Central memory CD4-positive, alpha-beta T cell (primary cell): ENCODE measurements at places on chromosomes 7 and 10.

DNA sequence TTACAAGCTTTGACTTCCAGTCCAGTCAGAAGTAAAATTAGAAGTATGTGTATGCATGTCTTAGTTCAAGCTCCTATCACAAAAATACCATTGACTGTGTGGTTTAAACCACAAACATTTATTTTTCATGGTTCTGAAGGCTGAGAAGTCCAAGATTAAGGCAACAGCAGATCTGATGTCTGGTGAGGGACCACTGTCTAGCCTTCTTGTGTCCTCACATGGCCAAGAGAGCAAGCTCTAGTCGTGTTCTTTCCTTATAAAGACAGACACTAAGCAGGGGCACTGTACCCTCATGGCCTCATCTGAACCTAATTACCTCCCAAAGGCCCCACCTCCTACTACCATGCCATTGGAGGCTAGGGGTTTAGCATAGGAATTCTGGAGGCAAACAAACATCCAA is 41.3 kb upstream of the ARL4A start:
- DNase-seq, result no peak

- DNase-seq, result no peak
Measured at GRCh38 chr7:48426331-48426965, 255.2 kb downstream of the ABCA13 start.

DNA sequence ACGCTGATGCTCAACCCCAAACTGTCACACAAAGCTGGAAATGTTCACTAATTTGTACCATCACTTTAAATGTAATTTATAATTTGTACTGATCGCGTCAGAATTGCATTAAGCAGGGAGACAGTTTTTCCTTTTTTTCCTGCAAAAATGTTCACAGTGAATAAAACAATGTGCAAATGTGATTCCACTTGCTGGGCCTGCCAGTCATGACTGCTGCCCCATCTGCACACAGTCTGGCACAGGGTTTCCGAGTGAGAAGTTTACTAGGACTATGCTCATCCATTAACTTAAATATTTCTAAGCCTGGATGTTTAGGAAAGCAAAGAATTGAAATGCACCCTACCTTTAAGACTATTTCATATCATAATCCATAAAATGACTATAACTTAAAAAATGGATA is 99.6 kb downstream of the SORBS1 start:
- DNase-seq, result no peak

GRCh38 chr10:2469802-2470201 is 597.5 kb upstream of the PFKP start:
- no peak for DNase-seq

DNA sequence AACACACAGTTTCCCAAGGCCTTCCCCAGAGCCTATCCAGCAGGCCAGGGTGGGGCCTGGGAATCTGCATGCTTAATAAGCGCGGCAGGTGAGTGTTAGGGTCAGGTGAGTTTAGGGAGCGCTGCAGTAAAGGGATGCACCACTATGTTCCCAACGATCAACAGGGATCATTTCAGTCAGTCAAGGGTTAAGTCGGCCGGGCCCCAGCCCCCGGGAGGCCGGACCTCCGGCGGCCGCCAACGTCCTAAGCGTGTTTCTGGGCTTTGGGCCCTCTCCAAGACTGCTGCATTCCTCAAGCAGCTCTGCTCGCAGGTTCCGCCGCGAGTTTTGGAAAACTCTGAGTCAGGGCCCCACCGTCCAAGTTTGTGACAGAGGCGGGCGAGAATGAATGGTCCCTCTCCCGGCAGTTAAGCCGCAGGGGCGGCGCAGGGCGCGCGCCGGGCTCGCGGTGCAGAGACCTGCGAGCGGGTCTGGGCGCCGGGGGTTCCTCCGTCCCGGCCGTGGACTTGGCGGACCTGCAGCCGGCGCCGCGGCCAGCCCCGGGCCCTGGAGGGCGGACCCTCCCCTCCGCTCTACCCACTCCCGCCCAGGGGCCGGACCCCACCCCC is 81.6 kb downstream of the ARHGAP22 start:
- no peak for DNase-seq

DNA sequence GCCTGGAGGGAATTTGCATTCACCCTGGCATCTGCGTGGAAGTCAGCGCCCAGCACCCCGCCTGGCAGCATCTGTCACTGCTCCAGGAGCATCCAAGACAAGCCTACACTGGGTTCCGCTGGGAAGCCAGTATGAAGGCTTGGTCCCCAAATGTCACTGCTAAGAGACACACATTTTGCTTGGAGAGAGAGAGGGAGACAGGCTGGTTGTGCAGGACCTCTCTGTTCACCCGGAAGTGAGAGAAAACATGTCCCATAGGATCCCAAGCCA is 119.5 kb downstream of the SEC23IP start:
- no peak for DNase-seq

DNA sequence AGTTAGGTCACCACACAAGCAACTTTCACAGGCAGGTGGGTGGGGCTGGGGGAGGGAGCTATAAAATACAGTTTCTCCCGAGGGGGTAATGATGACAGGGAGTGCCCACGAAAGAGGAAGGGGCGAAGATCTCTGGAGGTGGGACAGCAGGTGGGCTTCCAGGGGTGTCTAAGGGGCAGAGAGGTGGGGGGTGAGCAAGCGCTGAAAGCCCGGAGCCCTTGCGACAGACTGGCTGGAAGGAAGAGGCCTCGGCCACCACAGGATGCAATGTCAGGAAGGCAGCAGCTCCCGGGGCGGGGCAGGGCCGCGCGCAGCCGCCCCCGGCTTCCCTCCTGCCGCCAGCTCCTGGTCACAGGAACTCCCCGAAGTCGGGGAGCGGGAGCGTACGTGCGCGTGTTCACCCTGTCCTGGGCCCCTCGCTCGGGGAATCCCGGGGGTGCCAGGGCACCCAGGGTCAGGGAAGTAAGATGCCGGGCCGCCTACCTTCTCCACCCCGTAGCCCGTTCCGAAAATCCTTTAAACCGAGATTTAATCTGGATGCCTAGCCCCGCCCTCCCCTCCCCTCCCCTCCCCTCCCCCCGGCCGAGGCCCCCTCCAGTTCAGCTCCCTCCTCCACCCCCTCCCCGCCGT is 105.2 kb upstream of the PPIF start:
- DNase-seq, result no peak

GRCh38 chr10:100977436-100977835 is 8.1 kb downstream of the SEMA4G start:
- DNase-seq, result no peak

GRCh38 chr10:4243651-4244050 is 458.6 kb upstream of the KLF6 start:
- no peak for DNase-seq

DNA sequence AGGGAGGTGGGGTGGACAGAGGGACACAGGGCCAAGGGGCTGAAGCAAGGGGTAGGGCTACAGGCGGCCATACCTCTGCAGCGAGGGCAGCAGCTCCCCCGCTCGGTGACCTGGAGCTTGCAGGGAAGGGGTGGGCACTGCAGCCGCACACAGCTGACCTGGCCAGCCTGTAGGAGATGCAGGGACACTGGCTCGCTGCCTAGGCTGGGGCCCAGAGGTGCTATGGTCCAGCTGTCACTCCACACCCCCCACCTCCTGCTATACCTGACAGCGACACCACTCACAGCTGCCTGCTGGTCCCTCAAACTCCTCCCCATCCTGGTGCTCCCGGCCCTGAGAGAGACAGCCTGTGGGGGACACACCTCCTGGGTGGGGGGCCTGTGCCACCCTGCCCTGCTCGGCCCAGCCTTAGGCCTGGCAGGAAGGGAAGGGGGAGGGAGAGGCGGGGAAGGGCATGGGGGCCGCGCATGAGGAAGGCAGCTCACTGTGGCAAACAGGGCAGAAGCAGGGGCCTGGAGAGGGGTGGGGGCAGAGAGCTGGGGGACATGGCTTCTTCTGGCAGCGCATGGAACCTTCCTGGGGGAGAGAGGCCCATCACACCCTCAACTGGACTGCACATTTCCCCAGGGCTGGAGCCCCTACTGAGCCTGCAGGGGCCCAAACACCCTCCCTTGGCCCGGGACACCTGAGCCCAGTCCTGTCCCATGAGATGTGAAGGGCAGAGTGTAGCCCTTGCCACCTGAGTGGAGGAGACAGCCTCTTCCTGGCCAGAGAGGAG is 23.9 kb downstream of the ATP6V1F start:
- DNase-seq, result no peak

GRCh38 chr10:4250587-4250887 is 465.5 kb upstream of the KLF6 start:
- DNase-seq, result no peak

DNA sequence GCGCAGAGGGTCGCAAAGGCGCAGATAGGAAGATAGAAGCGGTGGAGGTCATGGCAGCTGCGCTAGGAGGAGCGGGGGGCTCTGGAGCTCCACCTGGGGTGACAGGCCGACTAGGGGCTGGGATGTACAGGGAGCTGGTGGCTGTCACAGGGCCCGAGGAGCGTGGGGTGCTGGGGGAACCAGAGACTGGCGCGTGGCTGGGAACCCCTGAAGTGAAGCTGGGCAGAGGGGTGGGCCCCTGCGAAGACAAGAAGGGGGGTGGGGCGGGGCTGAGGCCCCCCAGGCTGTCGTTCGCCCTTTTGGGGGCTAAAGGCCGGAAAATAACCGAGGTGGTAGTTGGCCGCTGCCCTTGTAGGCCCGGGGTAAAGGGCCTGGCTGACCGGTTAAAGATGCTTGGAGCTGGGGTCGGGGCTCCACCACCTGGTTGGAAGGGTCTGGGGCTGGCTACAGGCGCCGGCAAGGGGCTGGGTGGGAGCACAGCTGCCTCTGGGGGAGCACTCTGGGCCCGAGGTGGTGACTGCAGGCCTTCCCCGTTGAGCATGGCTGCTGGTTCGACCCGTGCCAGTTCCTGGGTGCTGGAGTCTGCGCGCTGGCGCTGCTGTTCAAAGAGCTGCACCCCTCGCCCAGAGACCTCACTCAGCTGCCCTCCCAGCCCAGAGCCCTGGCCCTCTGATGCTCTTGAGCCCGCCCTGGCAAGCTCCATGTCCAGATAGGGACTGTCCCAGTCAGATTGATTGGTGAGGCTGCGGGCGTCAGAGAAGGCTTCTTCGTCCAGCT is 6.8 kb upstream of the MYOZ1 start:
- no peak for DNase-seq

- no peak for DNase-seq
Measured at GRCh38 chr7:8065356-8065813, 96.8 kb downstream of the GLCCI1 start.

GRCh38 chr7:126690104-126690503 is 562.6 kb downstream of the GRM8 start:
- DNase-seq, result no peak

GRCh38 chr7:3094701-3095445 is 51.2 kb upstream of the CARD11 start:
- peak; percentile 60 for DNase-seq

DNA sequence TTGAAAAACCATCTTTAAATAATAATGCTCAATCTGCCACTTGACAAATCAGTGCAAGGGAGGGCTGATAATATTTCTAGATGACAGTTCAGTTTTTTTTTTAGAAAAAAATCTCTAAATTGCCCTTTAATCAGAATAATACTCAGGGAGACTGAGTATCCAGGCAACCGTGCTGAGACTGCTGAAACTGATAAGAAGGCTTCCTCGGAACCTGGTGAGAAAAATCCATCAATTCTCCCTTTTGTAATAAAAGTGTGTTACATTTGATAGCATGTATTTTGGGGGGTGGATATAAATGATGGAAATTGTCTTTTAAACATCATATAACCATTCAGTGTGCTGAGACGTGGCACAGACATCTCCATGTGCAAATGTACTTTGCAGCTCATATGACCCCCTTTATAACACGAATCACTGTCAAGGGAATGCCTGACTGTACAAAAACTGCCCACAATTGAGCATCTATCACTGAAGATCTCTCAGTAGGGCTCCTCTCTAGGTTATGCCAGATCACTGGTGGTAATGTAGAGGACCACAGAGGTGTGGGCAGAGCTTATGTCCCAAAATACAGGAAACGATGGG is 491.1 kb upstream of the ADARB2 start:
- DNase-seq, result no peak

DNA sequence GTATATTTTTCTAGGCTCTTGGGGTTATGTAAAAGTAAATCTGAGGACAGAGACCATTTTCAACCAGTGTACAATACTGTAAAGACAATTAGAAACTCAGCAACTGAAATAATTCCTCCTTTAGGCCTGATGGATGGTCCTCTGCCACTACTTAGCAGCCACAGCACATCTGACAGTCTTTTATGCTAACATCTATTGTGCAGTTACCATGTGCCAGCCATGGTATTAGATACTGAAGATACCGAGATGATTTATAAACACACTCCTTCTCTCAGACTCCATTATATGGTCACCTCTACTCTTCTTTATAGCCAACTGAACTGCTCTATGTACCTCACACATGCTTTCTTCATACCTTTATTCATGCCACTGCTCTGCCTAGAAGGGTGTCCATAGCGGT is 61.2 kb upstream of the CCNJ start:
- DNase-seq, result no peak

- no peak for DNase-seq
Measured at GRCh38 chr10:96890172-96890513, 58.0 kb downstream of the LCOR start.

- DNase-seq, result peak; percentile 66
Measured at GRCh38 chr10:88270871-88271713, 312.0 kb downstream of the RNLS start.

DNA sequence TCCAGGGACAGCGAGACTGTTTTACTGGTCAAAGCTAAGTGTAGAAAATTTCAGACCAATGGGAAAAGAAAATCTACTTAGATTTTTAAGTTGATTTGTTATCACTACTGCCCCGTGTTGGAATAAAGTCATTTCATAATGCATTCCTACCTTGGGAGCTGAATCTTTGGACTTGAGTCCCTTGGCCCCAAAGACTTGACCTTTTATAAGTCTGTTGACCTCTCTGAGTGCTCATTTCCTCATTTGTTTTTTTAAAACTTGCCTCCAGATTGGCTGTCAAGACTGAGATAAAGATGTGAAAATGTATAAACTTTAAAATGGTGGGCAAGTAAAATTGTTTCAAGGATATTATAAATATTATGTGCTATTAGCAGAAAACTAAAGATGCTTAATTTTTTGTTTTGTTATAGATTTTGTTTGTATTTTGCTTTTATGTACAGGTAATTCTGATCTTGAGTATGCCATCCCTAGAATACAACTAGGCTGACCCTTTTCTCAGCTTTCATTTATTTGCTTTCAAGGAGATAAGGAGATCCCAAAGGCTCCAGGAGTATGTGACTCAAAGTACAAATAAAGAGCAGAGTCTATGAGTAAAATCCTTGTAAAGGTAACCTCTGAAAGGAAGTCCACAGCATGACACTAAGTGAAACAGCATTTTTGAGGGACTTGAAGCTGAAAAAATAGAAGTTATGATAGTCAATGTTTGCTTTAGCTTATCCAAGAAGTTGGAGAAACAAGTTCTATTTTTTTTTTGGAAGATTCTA is 54.6 kb downstream of the TMEM26 start:
- DNase-seq, result no peak

DNA sequence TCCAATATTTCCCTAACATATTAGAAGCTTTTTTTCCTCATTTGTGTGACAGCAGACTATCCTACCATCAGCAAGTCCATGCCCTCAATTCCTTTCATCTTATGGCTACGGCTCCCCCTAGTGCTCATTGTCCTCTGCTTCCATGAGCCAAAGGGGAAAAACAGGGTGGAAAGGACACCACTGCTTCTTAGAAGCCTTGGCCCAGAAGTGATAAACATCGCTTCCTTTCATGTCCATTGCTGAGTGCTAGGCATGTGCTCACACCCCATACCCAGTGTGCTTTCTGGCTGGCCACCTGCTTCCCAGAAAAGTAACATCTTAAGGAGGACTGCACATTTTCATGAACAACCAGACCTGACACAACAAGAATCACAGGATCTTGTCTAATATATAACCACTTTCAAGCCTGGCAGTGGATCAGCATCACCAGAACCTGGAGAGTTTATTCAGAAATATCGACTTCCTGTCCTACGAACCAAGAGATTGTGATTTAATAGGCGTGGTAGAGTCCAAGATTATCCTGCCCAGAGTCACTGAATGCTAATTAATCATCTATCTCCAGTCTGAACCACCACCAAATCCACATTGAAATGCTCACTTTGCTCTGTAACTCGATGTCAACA is 650.5 kb upstream of the SORCS1 start:
- no peak for DNase-seq
